ENCODE measurements at places on chromosomes 7 and 10.

GRCh38 chr10:78361031-78361430 lies 327.4 kb downstream of the RPS24 start:
- no peak for DNase-seq

- peak; percentile 79 for DNase-seq
These were observed 109.6 kb downstream of the WNT2 start for GRCh38 chr7:117212969-117213877.

DNA sequence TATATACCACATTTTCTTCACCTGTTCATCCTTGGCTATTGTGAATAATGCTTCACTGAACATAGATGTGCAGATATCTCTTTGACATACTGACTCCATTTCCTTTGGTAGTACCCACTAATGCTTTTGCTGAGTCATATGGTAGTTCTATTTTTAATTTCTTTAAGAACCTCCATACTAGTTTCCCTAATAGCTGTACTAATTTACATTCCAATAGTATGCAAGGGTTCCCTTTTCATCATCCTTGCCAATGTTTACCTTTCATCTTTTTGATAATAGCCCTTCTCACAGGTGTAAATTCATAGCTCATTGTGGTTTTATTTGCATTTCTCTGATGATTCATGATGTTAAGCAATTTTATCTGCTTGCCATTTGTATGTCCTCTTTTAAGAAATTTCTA lies 159.9 kb downstream of the CALCR start:
- no peak for DNase-seq

GRCh38 chr7:136857573-136857972 lies 10.9 kb upstream of the CHRM2 start:
- no peak for DNase-seq

- DNase-seq = peak; percentile 91
These were observed 19.5 kb downstream of the WNT8B start for GRCh38 chr10:100482181-100482833.

- no peak for DNase-seq
These were observed 4.7 kb upstream of the ANKRD2 start for GRCh38 chr10:97567891-97568290.

- DNase-seq = no peak
These were observed 9.0 kb upstream of the FKBP9 start for GRCh38 chr7:32948202-32948601.

- DNase-seq = no peak
These were observed 159.1 kb upstream of the YAE1 start for GRCh38 chr7:39407137-39407536.

- DNase-seq = no peak
These were observed 22.4 kb downstream of the VIPR2 start for GRCh38 chr7:159122276-159122675.

GRCh38 chr7:26291699-26292538 lies at the start of gene SNX10:
SNX10 (plus strand) TSS chr7:26291862; CDS start chr7:26346443, 54,581 bp downstream.
- peak; percentile 92 for DNase-seq

- DNase-seq = no peak
These were observed 9.0 kb upstream of the RHBDD2 start for GRCh38 chr7:75869776-75870379.

DNA sequence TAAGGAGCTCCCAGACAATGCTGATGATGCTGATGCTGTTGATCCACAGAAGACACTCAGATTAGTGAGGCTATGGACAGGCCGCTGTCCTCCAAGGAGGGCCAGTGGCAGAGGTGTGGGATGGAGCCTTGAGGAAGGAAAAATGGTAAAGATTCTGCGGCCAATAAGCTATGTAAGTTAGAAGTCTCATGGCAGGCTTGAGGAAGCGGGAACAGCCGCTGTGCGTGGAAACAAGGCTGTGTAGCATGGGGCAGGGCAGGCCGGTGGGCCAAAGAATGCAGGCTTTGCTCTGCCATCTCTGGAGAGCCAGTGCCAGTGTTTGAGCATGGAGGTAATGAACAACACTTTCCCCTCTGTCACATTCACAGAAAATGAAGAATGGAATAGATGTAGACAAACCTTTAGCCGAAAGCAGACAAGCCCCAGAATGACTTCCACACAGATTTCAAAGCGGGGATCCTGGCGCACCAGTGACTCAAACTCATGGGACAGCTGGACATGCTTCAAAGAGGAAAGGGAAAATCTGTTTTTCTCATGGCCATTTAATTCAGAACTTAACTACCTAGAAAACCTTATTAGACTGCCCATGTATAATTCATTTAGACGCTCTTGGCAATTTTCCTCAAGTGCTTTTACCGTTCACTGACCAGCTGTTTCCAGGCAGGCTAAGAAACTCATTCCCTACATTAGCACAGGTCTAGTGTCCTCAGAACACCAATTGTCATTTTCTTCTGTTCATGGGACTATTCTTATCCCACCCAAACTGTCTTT lies 16.9 kb upstream of the FIGNL1 start:
- peak; percentile 39 for DNase-seq

DNA sequence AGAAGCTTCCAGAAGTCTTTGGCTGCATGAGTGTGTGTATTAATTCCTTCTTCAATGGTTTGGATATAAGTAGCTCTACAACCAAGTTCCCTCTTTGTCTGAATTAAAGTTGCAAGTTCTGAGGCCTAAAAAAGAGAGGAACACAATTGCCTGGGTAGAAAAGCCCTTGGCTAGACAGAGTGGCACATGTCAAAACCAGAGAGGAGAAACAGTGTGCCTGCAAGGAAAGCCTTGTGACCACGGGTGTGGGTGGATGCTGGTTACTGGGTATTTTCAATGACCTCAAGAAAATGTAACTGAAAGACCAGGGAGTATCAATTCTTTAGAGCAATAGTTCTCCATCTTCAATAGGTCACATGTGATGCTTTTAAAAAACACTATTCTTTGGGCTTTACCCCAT lies 148.3 kb downstream of the SVIL start:
- no peak for DNase-seq

- DNase-seq = no peak
These were observed 462.4 kb downstream of the ADRA2A start for GRCh38 chr10:111539246-111539645.

GRCh38 chr7:92461027-92462003 lies 14.0 kb downstream of the GATAD1 start:
- DNase-seq = peak; percentile 74

- no peak for DNase-seq
These were observed 169.9 kb downstream of the RNF133 start for GRCh38 chr7:122528879-122529481.

DNA sequence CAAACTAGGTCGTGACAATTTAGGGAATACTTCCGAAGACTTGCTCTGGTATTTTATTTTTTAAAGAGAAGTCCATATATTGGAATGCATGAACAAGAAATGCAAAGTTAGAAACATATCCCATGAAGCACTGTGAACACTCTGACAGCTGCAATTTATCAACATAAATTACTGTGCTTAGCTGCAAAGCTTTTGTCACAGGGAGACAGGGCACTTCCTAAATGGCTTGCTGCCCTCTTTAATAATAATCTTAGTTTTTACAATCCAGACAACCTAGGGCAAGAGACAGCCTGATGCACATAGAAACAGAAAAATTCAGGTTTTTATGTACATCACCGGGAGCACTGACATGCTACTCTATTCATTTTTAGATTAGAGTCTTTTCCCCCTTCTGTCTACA lies 78.3 kb upstream of the NOBOX start:
- DNase-seq = no peak

- DNase-seq = no peak
These were observed 128.6 kb upstream of the AOAH start for GRCh38 chr7:36852931-36853330.

DNA sequence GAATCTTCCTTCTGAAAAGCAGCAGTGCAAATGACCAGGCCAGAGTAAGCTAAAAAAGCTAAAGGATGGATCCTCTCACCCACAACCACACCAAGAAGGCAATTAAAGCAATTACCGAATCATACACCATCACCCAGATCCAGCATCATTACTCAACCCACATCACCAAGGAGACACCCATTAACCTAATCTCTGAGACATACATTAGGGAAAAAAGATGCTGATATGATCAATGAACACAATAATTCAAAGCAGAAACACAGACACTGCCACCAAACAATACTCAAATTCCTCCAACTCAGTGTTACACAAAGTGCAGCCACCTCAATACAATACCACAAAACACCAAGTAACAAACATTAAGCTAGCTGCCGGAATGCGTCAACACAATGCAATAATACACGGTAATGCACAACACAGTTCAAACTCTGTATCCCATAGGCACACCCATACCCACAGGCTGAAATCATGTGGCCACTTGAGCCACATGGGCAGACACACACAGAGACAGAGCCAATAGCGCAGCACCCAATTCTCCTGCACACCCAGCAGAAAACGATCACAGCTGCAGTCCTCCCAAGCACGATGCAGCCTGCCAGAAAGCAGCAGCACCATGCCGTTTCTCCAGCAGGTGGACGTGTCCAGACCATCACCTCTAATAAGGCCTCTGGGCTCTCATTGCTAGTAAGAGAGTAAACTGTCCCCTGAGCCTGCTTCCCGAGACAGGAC lies 21.5 kb downstream of the PAX2 start:
- DNase-seq = no peak

DNA sequence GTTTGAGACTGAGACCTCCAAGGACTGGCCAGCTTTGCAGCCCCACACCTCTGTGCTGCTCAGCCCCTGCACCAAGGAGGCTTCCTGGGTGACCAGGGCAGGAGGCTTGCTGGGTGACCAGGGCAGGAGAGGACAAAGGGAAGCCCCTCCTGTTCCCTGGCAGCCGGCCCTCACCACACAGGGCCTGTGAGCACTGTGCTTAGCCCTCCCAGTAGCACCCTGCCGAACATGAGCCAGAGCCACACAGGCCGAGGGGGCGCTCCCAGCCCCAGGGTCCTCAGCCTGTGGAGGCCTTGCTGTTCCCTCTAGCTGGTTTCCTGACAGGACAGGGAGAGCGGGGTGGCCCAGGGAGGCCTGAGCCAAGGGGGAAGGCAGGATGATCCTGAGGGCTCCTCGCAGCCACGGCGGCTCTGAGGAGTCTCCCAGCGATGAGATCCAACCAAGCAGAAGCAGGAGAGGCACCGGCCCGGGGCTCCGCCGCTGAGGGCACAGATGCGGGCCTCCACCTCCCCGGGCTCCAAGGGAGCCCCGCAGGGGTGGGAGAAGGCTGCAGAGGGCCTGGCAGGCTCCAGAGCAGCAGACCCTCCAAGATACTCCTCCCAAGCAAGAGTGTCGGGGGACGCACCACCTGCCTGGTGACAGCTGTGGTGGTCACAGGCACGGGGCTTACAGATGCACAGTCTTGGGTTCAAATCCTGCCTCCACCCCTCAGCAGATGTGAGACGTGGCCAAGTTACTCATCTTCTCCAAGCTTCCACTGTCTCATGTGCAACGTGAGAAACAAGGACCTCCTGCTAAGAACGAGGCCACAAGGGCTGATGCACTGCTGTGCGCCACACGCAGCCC lies 22.5 kb downstream of the WDR86 start:
- no peak for DNase-seq

DNA sequence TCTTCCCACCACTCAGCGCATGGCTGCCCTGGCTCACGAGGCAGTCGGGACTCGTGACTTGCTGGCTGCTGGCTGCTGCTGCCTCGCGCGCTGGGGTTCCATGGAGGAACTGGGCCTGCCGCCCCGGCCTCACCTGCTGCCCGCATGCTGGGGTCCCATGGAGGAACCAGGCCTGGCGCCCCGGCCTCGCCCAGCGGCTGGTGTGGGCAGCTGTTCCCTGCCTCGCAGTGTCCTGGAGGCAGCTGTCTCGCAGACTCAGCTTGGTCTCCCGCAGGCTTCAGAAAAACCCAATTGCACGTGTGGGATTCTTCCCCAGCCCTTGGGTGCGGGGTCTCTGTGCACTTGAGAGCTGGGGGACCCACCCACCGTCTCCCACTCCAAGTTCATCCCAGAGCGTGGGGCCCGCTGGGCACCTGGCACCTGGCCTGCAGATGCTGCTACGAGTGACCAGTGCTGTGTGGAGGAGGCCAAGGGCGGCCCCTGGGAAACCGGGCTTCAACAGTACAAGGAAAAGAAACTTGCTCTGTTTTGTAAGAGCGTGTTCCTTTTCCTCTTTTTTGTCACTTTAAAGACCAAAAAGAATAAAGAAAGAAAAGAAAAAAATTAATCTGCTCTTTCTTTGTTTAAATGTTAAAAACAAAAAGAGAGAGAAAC lies 20.4 kb downstream of the PWWP2B start:
- no peak for DNase-seq

GRCh38 chr7:43753271-43753810 lies 5.1 kb upstream of the BLVRA start:
- no peak for DNase-seq

DNA sequence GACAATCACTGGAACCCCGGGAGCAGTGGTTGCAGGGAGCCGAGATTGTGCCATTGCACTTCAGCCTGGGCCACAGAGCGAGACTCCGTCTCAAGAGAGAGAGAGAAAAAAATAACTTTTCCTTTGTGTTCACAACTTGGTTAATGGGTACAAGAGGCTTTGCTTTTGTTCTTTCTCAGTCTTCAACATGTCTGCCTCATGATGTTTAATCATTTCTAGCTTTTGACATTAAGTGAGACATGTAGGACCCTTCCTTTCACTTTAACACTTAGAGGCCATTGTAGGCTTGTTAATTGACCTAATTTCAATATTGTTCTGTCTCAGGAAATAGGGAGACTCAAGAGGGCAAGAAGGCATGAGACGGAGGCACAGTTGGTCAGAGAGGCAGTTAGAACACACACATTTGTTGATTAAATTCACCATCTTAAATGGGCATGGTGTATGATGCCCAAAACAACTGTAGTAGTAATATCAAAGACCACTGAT lies 9.3 kb upstream of the CRCP start:
- DNase-seq = no peak

- no peak for DNase-seq
These were observed 537.7 kb downstream of the GRM8 start for GRCh38 chr7:126715076-126715475.

- no peak for DNase-seq
These were observed 2.8 kb upstream of the LRMDA start for GRCh38 chr10:75428434-75429158.

- DNase-seq = no peak
These were observed 8.1 kb downstream of the TTYH3 start for GRCh38 chr7:2639695-2640481.

DNA sequence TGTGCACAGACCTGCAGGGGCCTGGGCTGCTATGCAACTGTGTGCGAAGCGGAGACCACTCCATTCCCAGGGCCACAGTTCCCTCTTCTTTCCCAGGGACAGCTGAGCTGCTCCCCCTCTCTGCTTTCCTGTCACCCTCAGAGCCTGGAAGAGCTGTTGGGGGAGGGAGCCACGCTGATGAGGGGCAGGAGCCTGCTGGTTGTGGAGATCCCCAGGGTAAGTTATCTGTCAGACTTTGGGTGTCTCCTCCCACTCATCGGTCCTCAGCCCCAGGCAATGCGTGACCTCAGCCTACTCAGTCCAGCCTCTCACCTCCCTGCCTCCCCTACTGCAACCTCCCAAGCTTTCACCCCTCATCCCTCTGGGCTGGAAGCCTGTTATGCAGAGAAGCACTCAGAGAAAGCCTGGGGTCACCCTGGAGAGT lies 53.5 kb downstream of the ZNF467 start:
- DNase-seq = no peak

- no peak for DNase-seq
These were observed 503.9 kb downstream of the PTPRN2 start for GRCh38 chr7:158083526-158084310.

GRCh38 chr7:151682831-151683614 lies 163.3 kb upstream of the RHEB start:
- DNase-seq = no peak

GRCh38 chr10:81280497-81281479 lies 594.2 kb upstream of the NRG3 start:
- DNase-seq = no peak
